ENCODE measurements at places on chromosomes 3 and 15.

- DNase-seq, result no peak
Measured at GRCh38 chr3:136630915-136631314, 121.3 kb downstream of the STAG1 start.

DNA sequence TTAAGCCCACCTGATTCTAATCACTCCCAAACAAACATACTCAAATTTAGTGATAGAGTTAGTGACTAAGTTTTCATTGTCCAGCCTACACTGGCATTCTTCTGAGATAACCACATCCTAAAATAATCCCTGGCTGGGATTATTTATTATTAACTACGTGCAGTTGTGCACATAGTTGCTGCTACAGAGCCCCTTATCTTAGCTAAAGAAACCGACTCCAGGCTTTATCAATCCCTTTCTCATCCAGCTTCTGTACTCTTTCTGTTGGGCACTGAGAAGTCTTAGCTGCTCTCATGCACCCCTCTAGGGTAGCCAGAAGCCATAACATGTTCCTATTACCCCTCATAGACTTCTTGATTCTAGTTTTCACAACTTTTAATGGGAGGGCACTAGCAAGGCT is 208.7 kb downstream of the MBNL1 start:
- DNase-seq, result no peak

GRCh38 chr15:70768257-70768883 is 5.0 kb upstream of the UACA start:
- no peak for DNase-seq

DNA sequence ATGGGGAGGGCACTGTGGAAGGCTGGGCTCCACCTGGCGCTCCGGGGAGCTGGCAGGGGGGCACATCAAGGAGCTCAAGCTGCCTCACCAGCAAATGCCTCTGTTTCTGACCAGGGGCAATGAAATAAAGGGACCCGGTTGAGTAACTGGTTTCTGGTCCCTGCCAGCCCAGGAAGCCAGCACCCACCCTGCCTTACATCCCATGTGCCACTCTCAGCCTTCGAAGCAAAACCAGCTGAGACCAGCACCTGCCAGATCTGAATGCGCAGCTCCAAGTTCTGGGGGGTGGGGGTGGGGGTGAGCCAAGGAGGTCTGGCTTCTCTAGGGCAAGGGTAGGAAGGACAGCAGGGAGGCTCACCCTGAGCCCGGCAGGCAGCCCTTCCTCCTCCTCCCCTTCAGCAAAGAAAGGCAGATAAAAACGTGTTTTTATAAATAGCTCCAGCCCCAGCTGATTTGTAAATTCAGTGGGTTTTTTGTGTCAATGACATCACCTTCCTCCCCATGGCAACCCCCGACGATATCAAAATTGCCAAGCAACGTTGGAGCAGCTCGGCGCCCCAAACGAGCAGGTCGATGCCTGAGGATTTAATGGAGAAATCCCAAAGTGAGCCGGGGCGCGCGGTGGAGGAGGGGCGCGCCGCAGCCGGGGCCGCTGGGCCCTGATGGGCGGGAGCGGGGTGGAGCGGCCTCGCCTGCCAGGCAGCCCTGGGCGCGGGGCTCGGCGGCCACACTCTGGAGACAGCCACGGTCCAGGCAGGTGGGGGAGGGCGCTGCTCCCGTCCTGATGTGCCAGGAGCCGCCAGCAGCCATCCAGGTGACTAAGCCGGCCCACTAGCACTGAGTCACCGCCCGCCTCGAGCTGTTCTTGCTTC is at the start of gene PAK6:
PAK6 (plus strand) TSS at position 532 of the 872 bp plus-strand sequence. CDS start 25,723 bp downstream, outside the sequence.
- DNase-seq, result peak; percentile 22

DNA sequence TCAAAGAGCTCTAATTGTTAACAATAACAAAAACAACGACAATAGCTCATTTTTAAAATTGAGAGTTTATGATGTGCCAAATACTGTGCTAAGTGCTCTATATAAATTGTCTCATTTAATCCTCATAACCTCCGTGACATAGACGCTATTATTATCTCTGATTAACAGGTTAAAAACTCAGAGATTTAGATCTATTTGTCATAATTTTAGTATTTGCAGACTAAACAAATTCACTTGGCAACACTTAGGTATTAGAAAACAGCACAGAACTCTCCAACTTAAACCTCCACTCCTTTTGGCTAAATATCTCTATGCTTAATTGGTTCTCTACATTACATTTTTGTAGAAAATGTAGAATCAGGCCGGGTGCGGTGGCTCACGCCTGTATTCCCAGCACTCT is 136.4 kb downstream of the SPATA16 start:
- no peak for DNase-seq

GRCh38 chr3:151410891-151411559 is 26.5 kb upstream of the P2RY12 start:
- no peak for DNase-seq

DNA sequence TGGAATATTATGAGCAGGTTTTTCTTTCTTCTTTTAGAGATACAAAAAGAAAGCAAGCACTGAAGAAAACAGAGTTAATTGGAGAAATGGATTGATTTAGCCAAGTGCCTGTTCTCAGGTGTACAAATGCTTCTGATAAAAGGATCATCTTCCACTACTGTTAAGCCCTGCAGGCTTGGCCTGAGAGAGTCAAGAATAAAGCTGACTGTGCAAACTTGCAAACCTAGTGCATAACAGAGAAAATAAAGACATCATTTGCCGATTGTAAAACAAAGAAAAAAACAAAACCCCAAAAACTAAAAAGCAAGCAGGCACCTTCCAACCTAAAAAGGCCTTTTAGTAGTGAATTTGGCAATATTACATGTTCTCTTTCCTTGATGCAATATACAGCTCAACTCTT is 78.0 kb upstream of the CCDC80 start:
- no peak for DNase-seq

DNA sequence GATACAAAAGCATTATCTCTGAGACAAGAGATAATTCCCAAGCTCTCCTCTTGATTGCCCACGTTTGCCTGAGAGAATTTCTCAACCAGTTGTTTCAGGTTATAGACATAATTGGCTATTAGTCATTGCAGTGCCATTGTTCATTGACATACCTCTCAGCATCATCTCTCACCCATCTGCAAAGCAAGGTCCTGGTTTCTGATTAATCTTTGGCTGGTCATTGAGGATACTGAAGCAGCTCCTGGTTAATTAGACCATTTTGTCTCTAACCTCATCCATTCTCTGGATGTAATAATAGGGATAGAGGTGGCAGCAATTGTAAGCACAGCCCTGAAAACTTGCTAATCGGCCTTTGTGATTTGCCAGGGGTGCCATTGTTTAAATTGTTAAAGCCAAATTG is 104.2 kb downstream of the CNTN6 start:
- no peak for DNase-seq

- DNase-seq, result no peak
Measured at GRCh38 chr15:73608941-73609340, 24.2 kb downstream of the NPTN start.

GRCh38 chr3:38147421-38147820 is 9.0 kb downstream of the MYD88 start:
- DNase-seq, result no peak

- DNase-seq, result no peak
Measured at GRCh38 chr15:43534897-43535296, 17.5 kb downstream of the MAP1A start.

DNA sequence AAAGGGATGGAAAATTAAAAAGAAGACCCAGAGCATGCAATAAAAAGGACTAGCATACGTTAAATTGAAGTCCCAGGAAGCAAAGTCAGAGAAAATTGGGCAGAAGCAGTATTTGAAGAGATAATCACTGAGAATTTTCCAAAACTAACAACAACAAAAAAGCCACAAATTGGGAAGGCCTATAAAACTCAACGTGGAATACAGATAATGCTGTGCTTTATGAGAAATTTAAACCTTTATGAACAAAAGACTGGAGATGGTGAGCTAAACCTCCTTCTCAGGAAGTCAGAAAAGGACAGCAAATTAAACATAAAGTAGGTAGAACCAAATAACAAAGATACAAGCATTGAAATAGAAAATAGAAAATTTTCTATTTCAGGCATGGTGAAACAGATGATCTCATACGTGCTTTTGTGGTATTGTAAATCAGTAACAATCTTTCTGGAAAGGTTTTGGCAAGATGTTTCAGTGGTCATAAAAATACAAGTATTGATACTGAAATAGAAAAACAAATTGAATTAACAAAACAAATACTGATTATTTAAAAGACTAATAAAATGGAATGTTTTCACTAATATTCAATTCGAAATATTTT is 55.6 kb downstream of the LYSMD4 start:
- no peak for DNase-seq

Data from NCI-H1417 (cell line).